ENCODE measurements at places on chromosomes 6 and 20.
A peak's percentile ranks its signal among the peaks of the same experiment; 100 is the strongest.

DNA sequence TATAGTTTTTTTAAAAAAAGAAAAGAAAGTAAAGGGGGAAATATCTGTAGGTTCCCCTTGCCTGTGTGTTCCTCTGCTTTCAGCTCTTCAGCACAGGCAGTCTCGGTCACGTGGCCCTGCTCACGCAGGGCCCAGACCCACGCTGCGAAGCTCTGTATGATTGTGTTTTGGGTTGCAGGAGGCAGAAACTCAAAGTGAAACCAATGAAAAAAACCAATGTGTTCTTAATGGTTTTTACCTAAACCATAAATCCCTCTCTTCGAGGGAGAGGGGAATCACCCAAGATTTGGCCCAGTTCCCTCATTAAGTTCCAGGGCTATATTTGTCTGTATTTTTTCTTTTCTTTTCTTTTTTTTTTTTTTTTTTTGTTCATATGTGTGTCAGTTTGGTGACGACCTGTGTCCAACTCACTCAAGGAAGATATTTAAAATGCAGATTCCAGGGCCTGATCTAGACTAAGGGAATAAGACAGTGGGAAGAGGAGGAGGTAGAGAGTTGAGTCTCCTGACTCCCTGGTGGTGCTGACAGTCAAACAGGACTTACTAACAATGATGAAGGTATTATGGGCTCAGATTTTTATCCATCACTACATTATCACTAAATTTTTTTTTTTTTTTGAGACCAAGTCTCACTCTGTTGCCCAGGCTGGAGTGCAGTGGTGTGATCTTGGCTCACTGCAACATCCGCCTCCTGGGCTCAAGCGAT, 33.8 kb upstream of the RREB1 start:
- peak; percentile 64 for DNase-seq

- DNase-seq = no peak
Measured at GRCh38 chr6:99602520-99603420, 3.9 kb upstream of the PRDM13 start.

DNA sequence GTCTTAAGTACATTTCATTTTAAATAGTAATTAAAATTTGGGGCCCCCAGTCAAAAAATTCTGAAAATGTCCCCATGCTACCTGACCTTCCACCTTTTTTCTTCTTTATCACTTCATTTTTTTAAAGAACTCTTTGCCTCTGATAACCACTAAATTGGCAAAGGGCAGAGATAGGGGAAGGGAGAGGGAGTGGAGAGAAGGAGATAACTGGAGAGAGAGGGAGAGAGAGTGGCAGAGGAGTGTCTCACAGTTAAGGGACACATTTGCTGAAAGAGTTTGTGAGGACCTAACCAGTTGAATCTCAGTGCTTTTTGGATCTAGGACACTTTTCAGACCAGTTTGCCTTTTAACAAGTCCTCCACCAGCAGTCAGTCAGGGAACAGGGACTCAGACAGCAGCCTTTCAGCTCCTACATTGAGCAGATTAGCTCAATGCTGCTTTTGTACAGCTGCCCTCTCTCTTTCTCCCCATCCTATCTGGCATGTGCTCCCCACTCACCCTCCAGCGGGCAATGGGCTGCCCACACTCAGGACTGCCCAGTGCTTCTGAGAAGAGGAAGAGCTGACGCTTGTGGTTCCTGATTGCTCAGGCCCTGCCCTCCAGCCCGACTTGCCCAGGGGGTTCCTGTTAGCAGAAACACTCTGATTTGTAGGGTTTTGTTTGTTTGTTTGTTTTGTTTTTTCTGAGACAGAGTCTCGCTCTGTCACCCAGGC, 14.4 kb downstream of the ARMC2 start:
- DNase-seq = no peak

DNA sequence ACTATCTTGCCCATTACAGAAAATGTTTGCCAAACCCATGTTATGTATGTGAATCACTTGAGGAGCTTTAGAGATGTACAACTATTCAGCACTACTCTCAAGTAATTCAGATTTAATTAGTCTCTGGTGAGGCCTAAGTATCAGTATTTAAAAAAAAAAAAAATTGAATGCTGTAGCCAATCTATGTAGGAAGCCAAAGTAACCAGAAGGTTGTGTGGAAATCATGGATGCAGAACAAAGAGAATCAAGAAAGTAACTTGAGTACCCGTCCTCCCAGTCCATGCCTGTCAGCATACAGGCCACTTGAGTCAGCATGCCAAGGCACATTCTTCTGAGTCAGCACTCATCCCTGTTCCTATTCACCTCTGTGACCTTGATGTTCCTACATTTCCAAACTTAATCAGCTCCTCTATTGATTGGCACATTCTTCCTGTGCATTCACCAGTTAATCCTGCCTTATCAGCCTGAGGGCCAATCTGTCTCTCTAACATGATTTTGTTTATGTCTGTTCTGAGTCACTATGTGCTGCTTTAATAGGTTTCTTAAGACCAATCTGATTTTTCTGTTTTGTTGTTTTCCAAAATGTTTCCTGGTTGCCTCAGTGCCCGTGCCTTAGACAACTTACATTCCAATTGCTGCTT, 165.6 kb downstream of the KCNQ5 start:
- no peak for DNase-seq

GRCh38 chr6:137443901-137444300, 50.3 kb downstream of the OLIG3 start:
- no peak for DNase-seq

DNA sequence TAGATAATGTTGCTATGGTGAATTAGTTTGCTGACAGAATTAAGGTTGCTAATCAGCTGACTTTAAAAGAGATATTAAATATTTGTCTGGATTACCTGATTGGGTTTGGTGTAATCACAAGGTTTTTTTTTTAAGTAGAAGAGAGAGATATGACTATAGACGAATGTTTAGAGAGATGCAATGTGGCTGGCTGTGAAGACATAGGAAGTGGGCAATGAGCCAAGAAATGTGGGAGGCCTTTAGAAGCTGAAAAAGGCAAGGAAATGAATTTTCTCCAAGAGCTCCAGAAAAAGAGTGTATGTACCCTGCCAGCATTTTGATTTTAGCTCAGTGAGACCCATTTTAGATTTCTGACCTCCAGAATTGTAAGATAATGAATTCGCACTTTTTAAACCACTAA, 598.3 kb downstream of the PKHD1 start:
- DNase-seq = no peak

GRCh38 chr6:25218346-25218745, 60.8 kb upstream of the CARMIL1 start:
- no peak for DNase-seq

- DNase-seq = no peak
Measured at GRCh38 chr20:32440069-32440757, 82.1 kb downstream of the ASXL1 start.

DNA sequence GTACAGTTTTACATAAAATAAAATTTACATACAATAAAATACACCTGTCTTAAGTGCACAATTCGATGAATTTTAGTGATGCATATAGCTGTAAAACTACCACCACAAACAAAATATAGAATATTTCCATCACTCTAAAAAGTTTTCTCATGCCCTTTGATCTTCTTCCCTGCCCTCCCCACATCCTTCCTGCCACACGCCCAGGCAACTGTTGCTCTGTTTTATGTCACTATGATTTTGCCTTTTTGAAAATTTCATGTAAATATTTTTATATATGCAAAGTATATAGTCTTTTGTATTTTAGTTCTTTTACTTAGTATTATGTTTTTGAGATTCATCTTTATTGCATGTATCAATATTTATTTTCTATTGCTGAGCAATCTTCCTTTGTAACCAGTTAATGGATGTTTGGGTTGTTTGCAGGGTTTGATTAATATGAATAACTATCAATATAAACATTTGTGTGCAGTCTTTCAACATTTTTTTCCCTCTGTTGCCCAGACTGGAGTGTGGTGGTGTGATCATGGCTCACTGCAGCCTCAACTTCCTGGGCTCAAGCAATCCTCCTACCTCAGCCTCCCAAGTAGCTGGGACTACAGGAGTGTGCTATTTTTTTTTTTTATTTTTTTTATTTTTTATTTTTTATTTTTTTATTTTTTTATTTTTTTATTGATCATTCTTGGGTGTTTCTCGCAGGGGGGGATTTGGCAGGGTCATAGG, 23.8 kb upstream of the SAMHD1 start:
- DNase-seq = no peak

- DNase-seq = no peak
Measured at GRCh38 chr20:12962895-12963294, 45.9 kb upstream of the SPTLC3 start.

- DNase-seq = no peak
Measured at GRCh38 chr20:38932457-38933120, 6.4 kb downstream of the FAM83D start.
